ENCODE measurements at places on chromosomes 5 and 9.

- no peak for DNase-seq
Observed at GRCh38 chr9:24698881-24699518, 153.3 kb upstream of the IZUMO3 start.

DNA sequence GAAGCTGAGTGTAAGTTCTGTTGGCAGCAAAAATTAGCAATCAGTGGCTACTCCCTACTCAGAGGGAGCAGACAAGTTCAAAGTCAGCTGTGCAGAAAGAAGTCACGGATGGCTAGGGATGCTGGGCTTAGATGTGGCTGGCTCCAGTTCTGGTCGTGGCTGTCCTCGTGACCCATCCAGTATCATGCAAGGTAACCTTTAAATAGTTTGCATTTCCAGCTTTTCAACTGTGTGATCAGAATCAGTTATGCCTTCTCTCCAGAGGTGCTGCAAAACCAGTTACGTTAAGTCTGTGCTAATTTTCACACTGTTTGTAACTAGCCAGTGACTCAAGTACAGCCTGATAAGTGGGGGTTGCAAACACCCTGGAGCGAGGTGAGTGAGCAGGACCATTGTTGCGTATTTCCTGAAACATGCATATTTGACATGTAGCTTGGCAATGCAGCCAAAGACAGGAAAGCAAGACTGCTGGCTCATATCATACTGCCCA is 302.4 kb downstream of the ATPSCKMT start:
- no peak for DNase-seq

GRCh38 chr9:14071484-14071883 is 242.5 kb downstream of the NFIB start:
- DNase-seq, result no peak

DNA sequence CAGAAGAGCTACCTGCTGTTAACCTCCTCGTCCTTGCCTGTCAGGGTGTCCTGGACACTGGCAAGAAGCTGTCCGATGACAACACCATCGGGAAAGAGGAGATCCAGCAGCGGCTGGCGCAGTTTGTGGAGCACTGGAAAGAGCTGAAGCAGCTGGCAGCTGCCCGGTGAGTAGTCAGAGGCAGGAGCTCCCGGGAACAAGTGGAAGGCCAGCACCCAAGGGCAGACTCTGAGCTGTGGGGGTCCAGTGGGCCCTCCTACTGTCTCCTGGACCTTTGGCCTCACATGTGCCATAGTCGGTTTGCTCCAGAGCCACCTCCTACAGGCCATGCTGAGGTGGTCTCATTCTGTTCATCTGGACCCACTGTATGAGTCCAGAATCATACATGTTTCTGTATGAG is 38.7 kb downstream of the DYNC2I2 start:
- DNase-seq, result no peak

- DNase-seq, result no peak
Observed at GRCh38 chr9:71025201-71025600, 96.2 kb downstream of the TRPM3 start.

DNA sequence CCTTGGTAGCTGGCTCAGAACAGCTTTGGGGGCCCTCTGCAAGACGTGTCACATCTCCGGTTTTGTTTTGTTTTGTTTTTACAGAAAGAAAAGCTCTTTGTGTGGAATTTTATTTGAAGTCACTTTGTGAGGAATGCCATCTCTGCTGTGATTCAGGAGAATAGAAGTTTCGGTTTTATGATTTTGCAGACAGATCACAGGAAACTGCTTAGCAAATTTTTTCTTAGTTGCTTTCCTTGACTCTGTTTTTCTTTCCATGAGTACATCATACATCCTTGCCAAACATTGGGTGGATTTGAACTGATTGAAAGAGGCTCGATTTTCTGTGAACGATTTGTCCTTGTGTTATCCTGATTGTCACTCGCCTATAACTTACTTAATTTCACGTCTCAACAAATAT is 5.1 kb downstream of the SEMA5A start:
- DNase-seq, result no peak

DNA sequence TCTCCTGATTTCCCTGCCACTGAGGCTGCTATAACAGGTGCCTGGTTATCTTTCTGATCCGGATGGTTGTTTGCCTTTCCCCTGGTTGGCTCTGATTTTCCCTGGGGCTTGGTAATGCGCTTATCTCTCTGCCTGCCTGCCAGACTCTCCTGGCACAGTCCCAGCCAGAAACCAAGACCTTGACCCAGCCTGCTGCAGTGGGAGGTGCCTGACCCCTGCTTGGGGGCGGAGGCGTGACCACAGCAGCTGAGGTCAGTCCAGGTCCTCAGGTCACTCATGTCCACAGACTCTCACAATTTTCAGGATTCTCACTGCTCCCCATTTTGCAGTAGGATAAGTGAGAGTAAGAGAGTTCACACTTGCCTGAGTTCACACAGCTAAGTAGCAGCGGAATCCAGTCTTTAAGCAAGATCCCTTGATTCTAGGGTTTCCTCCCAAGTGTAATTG is 24.4 kb upstream of the SYNPO start:
- no peak for DNase-seq

GRCh38 chr5:1037123-1037670 is 28.6 kb downstream of the NKD2 start:
- no peak for DNase-seq

GRCh38 chr5:120605325-120606079 is 141.4 kb downstream of the PRR16 start:
- no peak for DNase-seq

- DNase-seq, result no peak
Observed at GRCh38 chr9:5799314-5799713, 33.6 kb downstream of the ERMP1 start.

DNA sequence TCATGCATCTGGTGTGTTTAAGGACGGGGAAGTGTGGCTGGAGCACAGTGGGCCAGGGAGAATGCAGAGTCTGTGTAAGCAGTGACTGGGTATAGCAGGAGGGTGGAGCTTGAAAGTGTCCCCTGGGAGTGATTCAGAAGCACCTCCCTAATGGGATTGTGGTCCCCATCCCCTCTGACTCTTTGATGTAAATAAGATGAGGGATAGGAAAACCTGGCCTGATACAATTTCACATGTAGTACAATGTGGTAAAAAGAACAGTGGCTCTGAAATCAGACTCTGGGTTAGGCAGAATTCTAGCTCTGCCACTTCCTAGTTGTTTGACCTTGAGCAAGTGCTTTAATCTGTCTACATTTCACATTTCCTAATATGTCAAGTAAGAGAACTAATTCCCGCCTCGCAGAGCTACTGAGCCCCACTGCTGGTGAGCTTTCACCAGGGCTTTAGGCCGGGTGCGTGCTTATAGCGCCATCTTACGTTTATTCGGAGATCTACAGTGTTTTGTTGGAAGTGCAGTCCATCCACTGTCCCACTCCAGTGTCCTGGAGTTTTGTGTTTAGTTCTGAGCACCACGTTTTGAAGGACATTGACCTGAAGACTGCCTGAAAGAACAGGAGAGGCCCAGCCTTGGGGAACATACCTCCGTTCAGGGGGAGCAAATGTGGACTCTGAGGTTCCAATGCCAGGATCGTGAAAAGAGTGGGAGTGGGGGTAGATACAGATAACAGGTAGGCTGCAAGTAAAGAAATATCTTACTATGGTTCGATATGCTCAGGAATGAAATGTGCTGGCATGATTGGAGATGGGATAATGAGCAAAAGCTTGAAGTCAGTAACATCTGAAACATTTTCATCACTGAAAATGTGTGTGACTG is 51.2 kb upstream of the TESK1 start:
- DNase-seq, result peak; percentile 45

- no peak for DNase-seq
Observed at GRCh38 chr9:109966643-109967368, 186.8 kb downstream of the PALM2AKAP2 start.
